NCI-H82 (cell line): ENCODE measurements at places on chromosomes 4 and X.

GRCh38 chr4:90816754-90817153 is 689.6 kb downstream of the CCSER1 start:
- DNase-seq: no peak

DNA sequence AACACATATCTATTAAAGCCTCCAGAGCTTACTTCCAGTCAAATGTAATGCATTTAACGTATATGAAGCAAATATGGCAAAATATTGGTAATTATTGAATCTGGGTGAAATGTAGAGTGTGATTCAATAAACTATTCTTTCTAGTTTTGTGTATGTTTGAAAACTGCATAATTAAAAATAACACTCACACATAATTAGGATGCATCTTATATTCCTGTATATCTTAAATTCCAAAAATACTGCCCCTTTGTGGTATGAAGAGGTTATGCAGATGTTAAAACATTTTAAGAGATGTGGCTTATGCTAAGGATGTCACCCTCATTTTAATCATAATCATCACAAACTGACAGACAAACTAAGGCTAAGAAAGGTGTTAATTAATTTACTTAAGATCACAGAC is 182.9 kb downstream of the COX18 start:
- DNase-seq: no peak

DNA sequence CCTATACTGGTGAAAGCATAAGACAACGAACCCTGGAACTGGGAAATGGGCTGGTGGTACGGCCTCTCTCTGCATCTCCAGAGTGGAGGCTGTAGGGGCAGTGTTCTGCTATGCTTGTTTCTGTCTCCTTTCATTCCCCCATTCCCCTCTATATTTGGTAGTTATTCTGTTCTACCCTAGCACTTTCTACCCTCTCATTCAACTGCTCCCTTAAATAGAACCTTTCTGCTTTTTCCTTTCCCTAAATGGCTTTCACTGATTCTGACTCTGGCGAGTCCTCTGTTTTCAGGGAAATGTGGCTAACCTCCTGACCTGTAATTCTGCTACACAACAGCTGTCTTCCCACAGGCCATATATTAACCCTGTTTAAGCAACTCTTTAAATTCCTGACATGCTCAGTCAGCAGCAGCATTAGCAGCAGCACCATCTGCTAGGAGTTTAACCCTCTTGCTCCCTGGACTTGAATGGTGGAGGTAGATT is 94.2 kb downstream of the CXCL13 start:
- peak; percentile 96 for DNase-seq

DNA sequence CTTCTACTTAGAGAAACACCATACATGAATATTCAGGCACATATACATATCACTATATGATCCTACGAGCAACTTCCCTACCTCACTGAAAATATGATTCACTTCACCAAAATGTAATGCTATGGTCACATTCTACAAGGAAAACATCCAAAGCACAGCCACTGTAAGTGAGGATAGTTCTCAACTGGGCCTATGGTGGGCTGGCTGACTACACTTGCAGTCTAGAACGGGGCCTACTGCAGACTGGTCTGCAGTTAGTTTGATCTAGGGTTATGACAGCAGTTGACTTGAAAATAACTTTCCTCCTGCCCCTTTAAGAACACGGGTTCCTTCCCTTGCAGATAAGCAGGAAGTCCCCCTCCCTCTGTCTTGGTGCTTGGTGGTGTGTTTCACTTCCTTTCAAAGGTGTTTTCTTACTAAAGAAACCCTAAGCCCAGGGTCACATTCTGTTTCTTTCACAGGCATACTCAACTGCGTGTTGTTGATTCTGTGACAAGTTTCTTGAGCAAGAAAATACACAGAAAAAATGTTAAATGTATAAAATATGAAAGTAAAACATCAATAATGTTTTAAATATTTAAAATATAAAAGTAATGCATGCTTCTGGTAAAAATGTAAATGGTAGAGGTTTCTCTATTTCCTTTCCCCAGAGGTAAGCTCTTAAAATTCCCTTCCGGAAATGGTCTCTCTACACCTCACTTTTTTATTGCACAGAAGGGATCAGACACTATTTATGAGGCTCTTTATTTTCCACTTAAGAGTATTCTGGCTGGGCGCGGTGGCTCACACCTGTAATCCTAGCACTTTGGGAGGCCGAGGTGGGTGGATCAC is 18.0 kb upstream of the TMSB4X start:
- DNase-seq: peak; percentile 16

DNA sequence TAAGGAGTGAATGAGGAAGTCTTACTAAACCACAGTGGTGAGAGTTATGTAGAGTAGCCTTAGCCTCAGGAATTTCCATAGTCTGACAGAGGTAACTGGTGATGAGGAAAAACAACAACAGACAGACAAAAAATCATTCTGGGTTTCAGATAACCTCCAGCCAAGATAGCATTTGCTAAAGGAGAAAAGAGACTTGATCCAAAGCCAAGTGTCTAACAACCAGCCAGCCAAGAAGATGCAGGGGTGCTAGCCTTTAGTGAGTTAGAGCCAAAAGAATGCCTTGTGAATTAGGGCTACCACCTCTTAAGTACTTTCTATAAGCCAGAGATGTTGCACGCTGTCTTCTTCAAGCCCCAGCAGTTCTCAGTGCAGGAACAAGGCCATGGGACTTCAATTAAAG is 478.0 kb upstream of the CPEB2 start:
- DNase-seq: no peak

DNA sequence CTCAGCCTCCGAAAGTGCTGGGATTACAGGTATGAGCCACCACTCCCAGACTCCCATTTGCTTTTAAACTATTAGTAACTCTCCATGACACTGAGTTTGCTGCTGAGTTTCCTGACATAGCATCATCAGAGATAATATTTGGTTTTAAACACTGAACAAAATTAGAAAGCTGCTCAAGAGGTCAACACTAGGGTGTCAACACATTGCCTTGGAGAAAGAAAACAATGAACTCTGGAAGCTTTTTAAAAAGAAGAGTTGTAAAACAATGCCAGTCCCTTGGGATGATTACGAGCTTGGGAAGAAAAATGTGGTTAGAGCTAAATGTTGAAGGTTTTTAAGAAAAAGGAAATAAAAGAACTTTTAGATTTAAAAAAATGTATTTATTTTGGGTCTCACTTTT is 264.8 kb downstream of the CAMK2D start:
- DNase-seq: no peak

DNA sequence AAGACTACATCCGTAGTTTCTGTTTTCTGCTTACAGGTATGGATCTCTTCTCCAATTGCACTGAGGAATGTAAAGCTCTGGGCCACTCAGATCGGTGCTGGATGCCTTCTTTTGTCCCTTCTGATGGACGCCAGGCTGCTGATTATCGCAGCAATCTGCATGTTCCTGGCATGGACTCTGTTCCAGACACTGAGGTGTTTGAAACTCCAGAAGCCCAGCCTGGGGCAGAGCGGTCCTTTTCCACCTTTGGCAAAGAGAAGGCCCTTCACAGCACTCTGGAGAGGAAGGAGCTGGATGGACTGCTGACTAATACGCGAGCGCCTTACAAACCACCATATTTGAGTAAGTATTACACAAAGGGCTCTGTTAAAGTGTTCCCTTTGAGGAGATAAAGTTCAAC is 13.8 kb downstream of the PCDH10 start:
- no peak for DNase-seq

GRCh38 chr4:93657527-93657926 is 171.0 kb upstream of the ATOH1 start:
- DNase-seq: no peak

DNA sequence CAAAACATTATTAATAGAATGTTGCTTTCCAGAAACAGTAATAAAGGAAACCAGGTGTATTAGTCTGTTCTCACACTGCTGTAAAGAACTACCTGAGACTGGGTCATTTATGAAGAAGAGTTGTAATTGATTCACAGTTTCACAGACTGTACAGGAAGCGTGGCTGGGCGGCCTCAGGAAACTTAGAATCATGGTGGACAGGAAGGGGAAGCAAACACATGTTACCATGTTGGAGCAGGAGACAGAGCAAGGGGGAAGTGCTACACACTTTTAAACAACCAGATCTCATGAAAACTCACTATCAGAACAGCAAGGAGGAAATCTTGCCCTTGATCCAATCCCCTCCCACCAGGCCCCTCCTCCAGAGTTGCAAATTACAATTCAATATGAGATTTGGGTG is 815.8 kb downstream of the TRIML1 start:
- DNase-seq: no peak
